ENCODE measurements at places on chromosomes 2 and 18.

- no peak for DNase-seq
Measured at GRCh38 chr2:44441200-44441599, 79.5 kb downstream of the CAMKMT start.

DNA sequence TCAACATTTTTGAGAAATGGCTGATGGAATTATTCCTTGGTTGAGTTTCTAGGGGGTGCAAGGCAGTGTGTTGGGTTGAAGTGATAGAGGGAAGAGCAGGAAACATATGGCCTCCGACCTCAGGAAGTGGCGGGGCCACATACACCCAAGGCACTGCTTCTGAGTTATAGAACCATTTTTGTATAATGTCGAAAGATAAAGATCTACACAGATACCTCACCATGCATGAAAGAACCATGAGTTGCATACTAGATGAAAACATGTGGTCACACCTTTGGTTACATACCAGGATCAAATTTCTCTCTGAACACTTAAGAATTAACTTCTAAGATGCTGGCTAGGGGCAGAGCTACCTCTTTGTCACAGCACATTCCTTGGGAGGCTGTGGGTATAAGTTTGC lies 23.2 kb downstream of the LAMA3 start:
- DNase-seq = no peak

DNA sequence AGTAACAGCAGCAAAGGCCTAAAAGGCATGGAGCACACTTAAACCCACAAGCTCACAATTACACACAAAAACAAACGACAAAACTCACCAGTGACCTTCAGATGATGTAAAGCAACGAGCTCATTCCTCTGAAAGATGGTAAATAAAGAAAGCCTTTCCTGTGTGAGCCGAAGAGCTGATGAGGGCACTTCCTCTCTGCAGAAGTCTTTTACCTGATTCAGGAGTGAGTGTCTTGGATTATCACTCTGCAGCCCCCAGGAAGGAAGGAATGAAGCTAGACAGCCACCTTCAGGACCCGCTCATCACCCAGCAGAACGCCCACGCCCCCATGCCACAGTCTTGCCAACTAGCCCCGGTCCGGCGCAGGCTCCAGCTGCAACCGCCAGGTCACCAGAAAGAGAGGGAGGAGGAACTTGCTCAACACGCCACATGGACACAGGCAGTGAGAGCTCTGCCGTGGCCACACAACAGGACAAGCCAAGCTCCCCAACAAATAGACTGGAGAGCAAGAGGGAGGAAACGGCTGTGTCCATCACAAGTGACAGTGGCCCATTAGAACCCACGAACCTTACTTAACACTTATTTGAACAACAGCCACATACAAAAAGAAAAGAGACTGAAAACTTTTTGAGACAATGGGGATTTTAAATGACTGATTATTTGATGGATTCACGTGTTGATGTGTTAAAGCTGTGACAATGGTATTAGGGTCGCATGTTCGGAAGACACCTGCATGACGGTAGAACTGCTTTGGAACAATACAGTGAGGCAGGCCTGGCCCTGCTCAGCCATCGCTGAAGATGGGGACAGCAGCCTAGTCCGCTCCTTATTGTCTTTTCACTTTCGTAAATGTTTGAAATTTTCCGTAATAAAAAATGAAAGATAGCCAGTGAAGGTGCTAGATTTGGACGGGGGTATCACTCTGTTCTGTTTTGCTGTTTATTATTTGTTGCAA lies 127.3 kb downstream of the HDAC4 start:
- DNase-seq = no peak

- DNase-seq = no peak
Measured at GRCh38 chr2:2735041-2735440, 404.0 kb upstream of the MYT1L start.

DNA sequence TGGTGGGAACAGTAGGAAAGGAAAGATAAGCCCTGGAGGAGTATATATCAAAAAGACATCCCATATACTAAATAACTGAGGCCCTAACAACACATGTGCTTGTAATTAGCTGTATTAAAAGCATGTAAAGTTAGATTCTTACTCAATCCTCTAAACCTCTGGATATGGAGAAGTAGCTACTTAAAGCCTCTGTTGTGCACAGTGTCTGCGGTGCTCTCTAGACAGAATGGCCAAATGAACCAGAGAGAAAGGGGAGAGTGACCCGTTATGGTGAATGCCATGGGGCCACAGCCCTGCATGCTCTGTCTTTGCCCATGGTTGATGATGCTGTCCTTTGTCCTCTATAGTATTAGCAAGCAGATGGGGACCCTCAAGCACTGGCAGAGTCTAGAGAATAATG lies 104.4 kb upstream of the SLC8A1 start:
- DNase-seq = no peak

DNA sequence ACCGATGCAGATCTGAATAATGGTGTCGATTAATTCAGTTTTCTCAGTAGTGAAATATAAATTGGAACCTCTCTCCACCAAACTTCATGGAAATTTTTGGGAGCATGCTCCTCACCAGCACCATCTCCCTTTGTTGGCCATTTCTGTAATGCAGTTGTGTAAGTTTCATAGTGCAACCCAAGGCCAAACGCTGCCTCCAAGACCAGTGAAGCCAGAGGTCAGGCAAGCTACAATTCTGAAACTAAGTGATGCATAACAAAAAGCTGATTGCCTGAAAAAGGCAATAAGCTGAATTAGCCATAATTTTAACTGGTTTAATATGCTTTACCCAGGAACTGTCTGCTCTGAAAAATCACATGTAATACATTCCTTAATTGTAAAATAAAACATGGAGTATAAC lies 138.3 kb upstream of the TACR1 start:
- no peak for DNase-seq

DNA sequence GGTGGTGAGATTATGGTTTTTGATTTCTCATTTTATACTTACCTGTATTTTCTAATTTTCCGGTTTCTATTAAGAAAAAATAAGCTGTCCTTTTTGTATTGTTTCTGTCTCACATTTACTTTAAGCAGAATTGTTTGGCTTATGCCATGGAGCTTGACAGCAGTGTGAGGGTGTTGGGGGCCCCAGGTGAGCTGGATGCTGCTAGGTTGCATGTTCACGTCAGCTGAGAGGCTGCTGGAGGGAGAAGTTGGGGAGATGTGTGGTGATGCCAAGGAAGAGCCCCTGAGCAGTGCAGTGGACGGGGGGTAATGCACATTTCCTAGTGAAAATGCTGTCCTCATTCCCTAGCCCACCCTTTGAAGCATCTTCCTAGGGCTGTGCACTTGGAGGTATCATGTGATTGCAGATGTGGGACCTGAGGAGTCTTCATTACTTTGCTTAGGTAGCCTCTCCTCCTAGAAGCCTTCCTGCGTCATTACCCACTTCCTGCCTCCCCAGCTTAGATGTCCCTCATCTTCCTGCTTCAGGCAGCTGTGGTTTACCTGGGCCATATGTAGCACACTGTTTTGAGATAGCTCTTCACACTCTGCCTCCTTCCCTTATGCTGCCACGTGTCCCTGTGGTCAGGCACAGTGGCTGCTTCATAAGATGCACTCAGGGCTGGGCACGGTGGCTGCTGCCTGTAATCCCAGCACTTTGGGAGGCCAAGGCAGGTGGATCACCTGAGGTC lies 16.2 kb downstream of the ATG16L1 start:
- DNase-seq = no peak

- DNase-seq = no peak
Measured at GRCh38 chr2:71530211-71530610, 76.8 kb downstream of the DYSF start.

- no peak for DNase-seq
Measured at GRCh38 chr18:55508651-55509050, 79.3 kb downstream of the TCF4 start.
